PC-9 (cell line): ENCODE measurements at places on chromosomes 7 and 10.

- no peak for DNase-seq
Observed at GRCh38 chr10:74437822-74438221, 286.8 kb downstream of the ADK start.

GRCh38 chr10:44985175-44985681 lies 6.6 kb upstream of the DEPP1 start:
- no peak for DNase-seq

DNA sequence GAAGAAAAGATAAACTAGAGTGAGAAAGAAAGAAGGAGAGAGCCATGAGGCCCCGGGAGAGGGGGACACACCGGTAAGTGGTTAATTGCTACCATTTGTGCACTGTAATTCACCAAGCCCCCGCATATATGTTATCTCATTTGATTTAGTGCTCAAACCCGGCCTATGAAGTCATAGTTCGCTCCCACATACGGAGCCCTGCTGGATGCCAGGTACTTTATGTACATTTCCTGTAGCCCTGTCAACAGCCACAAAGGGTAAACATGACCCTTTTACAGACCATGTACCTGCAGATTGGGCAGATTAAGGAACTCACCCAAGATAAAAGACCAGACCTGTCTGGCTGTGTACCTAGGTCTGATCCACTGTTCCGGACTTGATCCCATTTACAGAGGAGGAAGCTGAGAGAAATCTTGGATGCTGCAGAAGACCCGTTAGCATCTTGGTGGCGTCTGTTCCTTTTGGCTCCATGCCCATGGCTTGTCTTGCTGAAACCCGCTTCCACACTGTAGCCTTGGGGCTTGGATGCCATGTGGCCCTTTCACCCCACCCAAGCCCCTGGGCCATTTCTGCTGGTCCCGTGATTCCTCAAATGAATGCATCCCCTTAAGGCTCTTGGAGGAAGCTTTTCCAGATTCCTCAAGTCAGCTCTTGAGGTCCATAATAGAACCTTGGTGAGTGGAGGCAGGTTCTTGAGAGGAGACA lies 32.3 kb downstream of the FAM241B start:
- DNase-seq: no peak

DNA sequence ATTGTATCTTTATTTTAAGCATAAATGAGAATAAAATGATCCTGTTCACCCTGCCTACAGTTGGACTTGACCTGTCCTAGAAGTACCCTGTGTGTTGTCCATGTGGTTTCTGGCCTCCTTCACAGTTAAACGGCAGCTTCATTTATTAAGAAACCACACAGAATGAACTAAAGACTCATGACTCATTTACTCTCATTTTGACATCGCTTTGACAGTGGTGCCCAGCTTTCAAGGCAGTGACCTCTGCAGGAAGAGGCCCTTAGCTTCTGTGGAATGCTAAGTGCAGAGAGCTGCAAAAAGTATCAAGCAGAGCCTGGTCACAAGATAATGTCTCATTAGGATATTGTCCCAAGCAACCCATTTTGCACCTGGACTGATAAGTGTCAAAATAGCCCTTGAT lies 93.4 kb downstream of the AVL9 start:
- DNase-seq: peak; percentile 22

DNA sequence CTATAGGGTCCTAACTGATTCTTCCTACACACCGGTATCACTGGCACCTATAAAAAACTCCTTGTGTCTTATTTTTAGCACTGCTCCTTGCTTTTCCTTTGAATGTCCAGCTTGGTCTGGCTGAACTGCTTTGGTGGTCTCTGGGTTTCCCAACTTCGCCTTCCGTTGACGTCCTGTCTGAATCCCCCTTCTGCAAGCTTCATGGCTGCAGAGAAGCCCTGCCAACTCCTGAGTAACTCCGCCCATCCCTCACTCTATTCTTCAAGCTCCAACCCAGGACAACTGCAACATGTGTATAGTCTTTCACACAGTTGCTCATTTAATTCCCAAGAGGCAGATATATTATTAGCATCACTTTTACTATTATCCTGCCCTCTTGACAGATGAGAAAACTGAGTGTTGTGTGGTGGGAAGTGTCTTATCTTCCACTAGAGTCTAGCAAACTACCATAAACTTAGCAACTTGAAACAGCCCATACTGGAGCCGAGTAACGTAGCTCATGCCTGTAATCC lies 40.9 kb downstream of the MTURN start:
- DNase-seq: no peak

- no peak for DNase-seq
Observed at GRCh38 chr7:84812021-84812420, 374.8 kb downstream of the SEMA3D start.

DNA sequence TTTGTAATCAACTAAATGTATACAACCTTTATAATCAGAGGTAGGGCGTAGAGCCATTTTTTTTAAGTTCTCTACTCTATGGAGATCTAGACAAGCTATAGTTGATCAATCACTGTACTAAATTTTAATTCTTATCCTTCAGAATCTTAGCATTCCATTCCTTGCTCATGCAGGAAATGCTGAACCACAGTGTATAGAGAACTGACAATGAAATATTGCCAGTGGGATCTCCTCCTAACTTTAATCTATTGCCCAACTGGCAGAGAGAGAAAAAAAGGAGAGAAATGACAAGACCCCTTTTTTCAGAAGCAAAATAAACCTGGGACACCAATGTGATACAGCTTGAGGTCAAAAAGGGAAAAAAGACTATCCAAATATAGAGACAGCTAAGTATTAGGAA lies 26.4 kb upstream of the PPP3CB start:
- DNase-seq: no peak

GRCh38 chr7:39217783-39218182 lies 240.1 kb downstream of the POU6F2 start:
- DNase-seq: no peak

DNA sequence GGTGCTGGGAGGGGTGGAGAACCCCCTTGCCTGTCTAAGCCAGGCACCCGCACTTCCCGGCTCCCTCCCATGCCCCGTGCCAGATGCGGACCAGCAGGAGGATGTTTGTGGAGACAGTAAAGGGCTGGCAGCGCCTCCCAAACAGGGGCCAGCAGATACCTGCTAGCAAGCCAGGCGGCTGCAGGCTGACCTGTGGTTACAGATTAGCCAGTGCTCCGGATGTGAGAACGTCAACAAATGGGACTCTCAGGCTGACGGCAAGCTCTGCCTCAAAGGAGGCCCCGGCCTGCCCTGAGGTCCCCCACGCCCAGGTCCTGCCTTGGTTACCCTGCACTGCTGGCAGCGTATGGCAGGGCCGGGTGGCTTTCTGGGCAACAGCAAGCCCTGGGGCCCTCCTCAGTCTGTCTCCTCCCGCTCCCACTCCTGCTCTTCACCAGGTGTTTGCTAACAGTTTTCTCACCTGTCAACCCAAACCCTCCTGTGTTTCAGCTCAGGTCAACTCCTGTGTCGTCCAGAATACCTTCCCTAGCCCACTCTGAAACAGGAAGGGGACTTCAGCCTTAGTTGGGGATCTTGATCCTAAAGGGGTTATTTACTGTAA lies 85.4 kb downstream of the NEURL1 start:
- no peak for DNase-seq
